ENCODE measurements at places on chromosomes 5 and 9. TPM values are rescaled to one million over a fixed set of nuclear protein-coding genes. Genes with fewer than 3 reads are reported as not detected.

The WDR38 gene
- not detected for total RNA-seq

The CCDC152 gene
- 0.25 TPM for total RNA-seq

GRCh38 chr5:117588611-117589010 lies 1014.0 kb upstream of the SEMA6A start:
- DNase-seq, result no peak

DNA sequence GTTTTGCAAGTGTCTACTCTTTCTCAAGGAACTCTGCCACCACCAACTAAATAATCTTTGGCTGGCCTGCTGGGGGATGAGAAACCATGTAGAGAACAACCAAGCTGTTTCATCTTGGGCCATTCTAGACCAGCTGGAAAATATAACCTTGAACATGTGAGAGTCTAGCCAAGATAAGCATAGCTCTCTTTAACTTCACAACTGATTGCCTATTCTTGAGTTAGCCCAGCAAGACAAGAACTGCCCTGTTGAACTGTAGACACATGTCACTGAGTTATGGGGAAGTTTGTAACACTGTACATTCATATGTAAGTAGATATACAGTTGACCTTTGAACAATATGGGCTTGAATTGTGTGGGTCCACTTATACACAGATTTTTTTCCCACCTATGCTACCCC lies 44.4 kb downstream of the NUP155 start:
- no peak for DNase-seq

- no peak for DNase-seq
Observed at GRCh38 chr5:53369681-53370080, 110.7 kb upstream of the FST start.

The PCDHB13 gene
- not detected for total RNA-seq

- no peak for DNase-seq
Observed at GRCh38 chr9:98861781-98862504, 54.5 kb downstream of the GALNT12 start.

DNA sequence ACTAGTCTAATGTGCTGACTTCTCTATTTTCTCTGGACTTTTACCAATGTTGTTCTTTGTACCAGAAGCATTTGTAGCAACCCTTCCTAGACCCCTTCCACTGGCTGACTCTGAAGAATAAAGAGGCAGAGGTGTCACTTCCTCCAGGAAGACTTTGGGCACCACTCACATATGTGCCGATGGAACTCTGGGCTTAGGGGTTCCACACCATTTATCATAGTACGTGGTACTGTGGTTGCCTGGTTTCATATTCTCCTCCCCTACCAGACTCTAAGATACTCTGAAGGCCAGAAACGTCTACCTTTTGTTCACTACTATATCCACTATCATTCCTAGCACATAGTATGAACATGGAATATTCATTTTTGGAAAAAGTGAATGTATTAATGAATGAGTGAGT lies 88.0 kb downstream of the BNC2 start:
- DNase-seq, result no peak

DNA sequence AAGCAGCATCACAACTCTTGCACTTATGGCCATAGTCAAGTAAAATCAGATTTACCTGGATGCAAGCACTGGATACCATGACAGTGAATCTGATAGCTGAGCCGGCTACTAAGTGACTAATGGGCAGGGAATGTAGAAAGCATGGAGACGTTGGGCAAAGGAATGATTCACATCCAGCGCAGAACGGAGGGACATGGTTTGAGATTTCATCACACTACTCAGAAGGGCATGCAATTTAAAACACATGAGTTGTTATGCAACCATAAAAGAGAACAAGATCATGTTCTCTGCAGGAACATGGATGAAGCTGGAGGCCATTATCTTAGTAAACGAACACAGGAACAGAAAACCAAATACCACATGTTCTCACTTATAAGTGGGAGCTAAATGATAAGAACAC lies 169.1 kb upstream of the PIK3R1 start:
- DNase-seq, result peak; percentile 34

The APBA1 gene
- total RNA-seq, result 0.44 TPM

GRCh38 chr5:79795764-79796398 lies 106.2 kb downstream of the CMYA5 start:
- DNase-seq, result peak; percentile 26

DNA sequence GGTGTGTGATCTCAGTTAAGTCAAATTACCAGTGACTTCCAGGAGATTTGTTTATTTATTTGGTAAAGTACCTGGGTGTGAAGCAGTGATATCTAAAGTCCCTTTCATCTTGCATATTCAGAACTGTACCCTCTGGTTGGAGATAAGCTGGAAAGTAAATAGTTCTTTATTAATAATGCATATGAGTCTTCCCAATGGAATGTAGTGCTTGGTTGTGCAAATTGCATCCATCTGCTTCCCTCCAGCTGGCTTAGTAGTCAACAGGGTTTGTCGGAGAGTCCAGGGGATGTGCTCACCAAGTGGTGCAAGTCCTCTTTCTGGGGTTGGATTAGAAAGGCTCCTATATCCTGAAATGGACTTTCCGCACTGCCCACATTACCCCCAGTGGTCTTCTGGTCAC lies 42.0 kb downstream of the TRPM3 start:
- DNase-seq, result no peak

GRCh38 chr5:116672203-116672602 lies 97.6 kb upstream of the SEMA6A start:
- DNase-seq, result no peak

The GHR gene
- not detected for total RNA-seq

The PTPRD gene
- total RNA-seq, result not detected

DNA sequence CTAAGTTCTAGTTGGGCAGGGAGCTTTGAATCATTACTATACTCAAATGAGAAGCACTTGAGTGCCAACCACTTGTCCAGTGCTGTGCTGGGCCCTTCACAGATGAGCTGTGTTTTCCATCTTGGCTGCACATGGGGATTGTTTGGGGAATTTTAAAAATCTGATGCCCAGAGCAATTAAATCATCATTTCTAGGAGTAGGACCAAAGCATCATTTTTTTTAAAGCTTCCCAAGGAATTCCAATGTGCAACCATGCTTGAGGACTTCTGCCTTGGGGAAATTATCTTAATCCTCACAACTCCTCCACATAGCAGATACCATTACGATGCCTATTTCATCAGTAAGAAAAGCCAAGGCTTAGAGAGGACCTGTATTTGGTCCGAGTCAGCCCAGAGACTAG lies 131.4 kb downstream of the TMEM174 start:
- no peak for DNase-seq

All from PC-9 (cell line).